NCI-H526 treated with DMSO at 0.1 percent for 48 hours (cell line): ENCODE measurements at places on chromosomes 7 and 10.
A peak's percentile ranks its signal among the peaks of the same experiment; 100 is the strongest.

DNA sequence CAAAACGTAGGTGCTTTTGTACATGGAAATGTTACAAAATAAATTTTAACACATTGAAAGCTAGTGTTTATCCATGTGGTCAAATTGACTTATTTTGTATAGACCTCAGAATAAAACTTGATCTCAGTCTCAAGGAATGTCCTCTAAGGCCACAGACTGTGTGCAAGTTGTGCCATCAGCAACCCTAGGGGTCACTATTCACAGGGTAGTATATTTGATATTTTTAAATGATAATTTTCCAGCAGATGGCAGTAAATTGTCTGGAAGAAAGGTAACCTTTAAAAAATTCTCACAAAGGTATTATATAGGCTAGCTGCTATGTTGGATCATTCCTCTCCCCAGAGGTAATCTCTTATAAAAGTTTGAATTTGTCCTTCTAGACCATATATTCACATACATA is 12.9 kb upstream of the SNX10 start:
- no peak for DNase-seq

GRCh38 chr7:77665161-77665560 is 31.1 kb upstream of the RSBN1L start:
- no peak for DNase-seq

DNA sequence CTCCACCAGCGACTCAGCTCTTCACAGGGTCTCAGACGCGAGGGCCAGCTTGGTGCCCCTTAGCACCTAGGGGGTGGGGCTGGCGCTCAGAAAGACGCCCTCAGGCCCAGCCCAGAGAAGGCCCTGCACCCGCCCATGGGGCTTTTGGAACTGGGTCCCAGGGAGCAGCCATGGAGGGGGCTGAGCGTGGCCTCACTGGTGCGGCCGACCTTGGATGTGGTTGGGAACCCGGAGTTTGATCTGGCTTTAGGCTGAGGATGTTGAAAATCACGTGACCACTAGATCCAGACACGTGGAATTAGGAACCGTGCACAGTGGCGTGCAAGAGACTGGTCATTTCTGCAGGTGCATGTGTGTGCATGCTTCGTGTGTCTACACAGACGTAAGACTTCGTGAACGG is 185.4 kb downstream of the DNAJB6 start:
- no peak for DNase-seq

DNA sequence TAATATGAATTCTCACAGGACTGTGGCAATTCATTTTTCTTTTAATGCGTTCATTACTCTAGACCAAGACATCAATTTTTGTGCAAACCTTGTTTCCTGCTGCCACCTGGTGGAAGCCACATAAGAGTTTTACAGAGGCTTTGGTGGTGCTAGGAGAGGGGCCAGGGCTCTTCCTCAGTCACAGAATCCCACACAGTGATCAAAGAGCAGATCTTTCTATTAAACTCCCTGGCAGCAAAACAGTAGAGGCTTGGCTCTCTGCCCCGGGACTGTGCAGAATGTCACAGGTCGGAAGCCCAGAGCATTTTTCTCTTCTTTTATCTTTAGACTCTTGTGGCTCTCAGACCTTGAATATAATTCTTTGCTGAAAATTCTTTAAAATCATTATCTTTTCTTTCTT is 506.4 kb upstream of the C7orf33 start:
- DNase-seq: peak; percentile 17

- no peak for DNase-seq
These were observed 6.1 kb downstream of the RAMP3 start for GRCh38 chr7:45163692-45164052.

GRCh38 chr10:100982916-100983830 is 4.1 kb downstream of the MRPL43 start:
- no peak for DNase-seq

GRCh38 chr7:150515248-150516147 is 826 bp downstream of the GIMAP7 start:
- DNase-seq: no peak

- no peak for DNase-seq
These were observed 54.8 kb upstream of the RAB11FIP2 start for GRCh38 chr10:118101501-118101900.

DNA sequence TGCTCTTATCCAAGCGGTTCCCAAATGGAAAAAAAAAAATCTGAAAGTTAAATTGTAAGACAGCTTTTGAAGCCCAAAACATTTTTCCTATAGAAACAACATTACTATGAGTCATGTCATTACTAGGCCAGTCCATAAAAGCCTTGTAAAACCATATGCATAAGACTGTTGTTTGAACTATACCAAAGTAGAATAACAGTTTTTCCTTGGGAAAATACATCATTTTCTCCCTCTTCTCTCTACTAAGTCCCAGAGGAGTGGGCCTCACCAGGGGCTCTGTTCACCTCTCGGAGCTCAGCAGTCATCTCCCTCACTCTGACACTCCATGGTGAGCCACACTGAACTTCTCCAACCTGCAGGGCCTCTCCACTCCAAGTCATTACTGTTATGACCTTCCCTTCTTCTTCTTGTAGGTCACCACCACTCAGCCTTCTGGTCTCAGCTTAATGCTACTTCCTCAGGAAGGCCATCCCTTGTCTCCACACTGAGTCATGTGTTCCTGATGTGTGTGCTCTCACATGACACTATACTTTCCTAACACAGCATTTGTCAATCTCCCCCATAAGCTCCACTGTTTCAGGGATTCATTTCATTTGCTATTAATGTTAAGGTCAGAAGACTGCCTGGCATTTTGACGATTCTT is 32.5 kb downstream of the ZNF438 start:
- no peak for DNase-seq

DNA sequence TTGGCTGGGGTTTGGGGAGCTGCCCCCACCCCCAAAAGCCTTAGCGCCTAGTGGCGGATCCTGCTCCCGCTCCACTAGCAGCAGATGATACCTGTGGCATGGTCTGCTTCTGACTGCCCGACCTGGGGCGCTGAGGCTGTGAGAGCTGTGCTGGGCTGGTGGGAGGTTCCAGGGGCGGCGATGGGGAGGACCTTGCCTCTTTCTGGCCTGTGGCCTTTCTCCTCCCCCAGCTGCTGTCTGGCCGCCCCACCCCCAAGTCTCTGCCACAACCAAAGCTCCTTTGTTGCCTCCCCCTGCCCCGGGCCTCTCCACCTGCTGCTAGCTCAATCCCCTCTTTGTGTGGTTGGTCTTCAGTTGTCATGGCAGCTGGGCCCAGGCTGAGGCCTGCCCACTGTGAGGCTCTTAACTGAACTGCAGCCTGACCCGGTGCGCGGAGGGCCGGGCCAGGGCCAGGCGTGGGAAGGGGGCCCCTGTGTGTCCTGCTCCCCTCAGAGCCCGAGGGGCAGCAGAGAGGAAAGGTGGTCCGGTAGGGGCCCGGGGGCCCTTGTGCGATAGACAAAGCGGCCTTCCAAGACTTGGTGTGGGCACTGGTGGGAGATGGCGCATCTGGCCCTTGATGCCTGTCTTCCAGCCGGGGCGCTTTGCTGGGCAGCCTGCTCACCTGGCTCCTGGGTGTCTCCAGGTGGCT is 4.7 kb downstream of the ZNF775 start:
- peak; percentile 99 for DNase-seq

DNA sequence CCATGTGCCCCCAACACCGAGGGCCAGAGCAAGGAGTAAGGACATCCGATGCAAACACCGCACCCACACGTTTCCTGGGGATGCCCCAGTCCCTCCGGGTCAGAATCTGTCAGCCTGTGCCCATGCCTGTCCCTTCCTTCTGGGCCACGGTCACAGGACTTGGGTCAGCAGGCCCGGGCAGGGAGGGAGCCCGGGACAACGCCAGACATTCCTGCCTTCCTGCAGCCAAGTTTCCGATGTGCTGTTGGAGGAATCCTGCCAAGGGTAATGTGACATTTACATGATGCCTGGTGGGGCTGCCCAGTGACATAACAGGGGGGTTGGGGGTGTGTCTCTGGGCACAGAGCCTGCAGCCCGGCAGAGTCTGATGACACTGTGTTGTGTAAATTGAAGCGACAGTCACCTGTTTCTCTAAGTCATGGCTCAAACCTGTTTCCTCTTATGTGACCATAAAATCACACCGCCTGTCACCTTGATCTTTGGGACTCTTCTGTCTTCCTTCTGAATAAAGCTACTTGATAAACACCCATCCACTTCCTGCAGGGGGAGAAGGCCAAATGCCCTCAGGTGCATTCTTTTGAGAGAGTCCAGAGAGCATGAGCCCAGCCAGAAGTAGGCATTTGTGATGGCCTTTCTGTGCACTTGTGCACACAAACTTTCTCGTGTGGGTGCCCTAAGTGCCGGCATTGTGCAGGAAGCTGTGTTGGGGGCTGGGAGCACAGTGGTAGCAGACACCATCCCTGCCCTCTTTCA is 175.3 kb upstream of the RHEB start:
- DNase-seq: no peak

DNA sequence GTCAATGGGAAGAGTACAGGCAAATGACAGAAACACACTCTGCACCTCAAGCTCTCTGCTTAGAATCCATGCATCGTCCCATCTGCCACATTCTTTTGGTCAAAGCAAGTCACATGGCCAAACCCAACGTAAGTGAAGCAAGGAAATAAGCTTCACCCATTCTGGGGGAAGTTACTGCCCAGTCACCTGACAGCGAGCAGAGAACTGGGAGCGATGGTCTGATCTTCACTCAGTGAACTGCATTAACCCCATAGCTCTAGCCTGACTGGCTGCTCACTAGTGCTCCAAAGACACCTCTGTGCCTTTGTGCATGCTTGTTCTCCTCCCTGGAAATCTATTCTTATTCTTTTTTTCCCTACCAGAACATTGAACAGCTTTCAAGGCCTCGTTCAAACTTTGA is 89.9 kb downstream of the APBB1IP start:
- no peak for DNase-seq

DNA sequence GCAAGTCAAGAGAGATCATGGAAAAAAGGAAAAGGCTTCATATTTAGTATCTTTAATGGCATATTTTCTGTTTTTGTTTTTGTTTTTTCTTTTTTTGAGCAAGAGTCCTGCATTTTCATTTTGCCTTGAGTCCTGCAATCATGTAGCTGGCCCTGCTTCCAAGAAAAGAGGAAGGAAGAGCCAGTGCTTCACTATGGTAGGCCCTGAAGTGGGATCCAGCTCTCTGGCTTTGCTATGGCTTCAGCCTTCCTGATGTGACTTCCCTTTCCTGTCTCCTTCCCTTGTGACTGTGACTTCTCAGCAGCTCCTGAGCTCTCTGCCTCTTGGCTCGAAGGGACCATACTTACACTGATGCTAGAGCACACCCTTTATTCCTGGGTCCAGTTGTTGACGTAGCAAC is 512.3 kb downstream of the INHBA start:
- no peak for DNase-seq

DNA sequence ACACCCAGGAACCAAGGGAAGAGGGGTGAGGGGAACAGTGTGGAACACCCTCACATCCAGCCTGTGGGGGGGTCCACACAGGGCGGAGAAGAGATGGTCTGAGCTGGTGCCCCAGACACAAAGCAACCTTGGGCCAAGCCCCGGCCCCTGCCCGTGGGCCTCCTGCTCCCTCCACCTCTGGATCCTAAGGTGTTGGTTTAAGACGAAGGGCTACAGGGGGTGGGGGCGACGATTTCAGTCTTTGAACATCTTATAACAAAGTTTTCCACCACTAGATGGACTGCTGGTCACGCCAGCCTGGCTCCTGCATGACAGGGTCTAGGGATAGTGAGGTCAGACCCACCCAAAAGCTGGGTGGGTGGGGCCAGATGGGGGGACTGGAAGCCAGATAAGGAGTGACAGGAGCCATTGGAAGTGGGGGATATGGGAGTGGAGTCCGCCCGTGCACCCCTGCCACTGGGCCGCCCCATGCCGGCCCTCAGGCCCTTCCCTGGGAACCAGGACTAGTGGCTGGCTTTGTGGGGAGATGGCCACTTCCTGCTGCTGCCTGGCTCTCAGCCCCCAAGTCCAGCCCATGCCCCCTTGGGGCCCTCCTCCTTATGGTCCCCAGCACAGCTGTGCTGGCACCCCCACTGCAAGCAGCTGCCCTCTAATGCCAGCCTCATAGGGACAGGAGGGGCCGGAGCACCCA is 98.4 kb downstream of the RGS10 start:
- no peak for DNase-seq

DNA sequence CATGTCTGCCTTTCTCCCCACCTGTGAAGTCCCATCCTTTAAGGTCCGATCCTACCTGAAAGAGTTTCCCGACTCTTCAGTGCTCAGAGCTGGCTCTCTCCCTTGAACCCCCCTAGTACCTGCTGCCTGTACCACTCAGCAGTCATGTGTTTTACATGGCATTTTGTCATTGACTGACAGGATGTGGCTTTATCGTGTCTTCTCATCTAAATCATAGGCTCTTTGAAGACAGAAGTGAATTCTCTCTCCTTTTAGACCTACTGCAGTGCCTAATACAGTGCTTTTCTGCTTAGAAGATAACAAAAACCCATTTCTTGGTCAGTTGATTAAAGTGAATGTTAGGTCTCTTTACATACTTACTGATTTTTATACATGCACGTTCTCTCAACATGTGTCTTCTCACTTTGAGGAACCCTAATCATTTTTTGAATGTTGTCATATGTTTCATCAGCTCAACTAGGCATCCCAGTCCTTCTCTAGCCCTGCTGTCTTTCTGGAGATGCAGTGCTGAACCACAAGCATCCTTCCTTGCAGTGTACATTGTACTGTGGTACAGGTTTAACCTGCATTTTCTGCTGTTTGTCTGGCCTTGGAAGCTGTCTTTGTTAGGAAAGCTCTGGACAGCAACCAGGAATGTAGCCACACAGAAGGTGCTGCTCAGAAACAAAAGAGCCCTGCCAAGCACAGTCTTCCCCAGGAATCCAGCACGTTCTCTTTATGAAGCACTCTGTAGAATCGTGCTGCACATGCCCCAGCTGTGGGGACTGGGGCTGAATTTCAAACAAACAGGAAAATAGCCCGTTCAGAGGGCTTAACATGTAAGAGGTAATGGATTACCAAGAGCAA is 28.1 kb upstream of the LRRC4 start:
- DNase-seq: no peak

DNA sequence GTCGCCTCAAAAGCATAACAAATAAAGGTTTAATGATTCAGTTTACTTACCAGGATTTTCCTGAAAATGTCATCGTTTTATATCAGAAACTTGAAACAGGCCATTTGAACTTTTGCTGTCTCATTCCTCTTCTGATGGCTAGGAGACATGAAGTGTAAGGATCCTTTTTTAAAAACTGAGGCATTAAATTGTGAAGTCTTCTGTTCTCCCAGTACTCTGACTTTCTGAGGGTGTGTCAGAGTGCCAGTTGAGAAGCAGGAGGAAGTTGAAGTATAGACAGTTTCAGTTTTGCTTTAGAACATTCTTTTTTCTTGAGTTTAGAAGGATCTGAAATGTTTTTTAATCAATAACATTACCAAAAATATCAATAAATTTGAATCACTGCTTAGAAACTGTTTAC is at the start of gene SAMD9L:
Gene SAMD9L (minus strand): TSS at position 242 of the 400 bp plus-strand sequence. CDS start 12,414 bp downstream, outside the sequence.
- no peak for DNase-seq

DNA sequence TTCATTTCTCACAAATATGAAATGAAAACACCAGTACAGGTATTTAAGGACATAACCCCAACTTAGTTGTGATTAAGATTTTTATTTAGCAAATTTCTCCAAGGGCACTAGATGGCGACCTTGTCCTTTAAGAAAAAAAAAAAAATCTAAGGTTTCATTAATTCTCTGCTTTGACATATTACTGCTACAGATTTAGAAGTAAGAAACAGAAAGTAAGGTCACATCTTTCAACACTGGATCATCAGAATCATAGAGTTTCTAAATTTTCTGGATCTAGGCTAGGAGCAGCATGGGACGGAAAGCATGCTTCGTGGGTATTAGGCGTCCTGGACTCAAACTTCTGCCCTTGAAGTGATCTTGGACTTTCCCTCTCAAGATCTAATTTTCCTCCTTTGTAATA is 85.5 kb upstream of the PRKG1 start:
- no peak for DNase-seq
